NCI-H1694 (cell line): ENCODE measurements at places on chromosomes 5 and 9.

- DNase-seq: no peak
Measured at GRCh38 chr5:54621709-54622108, 104.2 kb downstream of the SNX18 start.

- DNase-seq: no peak
Measured at GRCh38 chr9:92948038-92948534, 763 bp downstream of the FGD3 start.

DNA sequence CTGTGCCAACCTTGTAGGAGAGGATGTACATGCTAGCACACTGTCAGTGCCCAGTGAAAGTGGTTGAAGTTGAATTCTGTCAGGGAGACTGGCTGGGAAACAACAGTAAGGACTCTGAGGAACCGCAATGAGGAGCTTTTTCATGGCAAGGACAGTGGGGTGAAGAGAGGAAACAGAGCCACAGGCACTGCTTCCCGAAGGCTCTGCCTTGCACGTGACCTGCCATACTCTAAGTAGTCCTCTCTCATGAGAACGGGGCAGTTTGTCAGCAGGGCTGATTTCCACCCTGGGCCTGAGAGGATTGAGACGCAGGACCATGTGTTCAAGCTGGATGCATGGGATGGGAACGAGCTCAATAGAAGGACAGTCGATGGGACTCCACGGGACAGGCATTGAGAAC is 106.6 kb upstream of the CTSL start:
- no peak for DNase-seq

DNA sequence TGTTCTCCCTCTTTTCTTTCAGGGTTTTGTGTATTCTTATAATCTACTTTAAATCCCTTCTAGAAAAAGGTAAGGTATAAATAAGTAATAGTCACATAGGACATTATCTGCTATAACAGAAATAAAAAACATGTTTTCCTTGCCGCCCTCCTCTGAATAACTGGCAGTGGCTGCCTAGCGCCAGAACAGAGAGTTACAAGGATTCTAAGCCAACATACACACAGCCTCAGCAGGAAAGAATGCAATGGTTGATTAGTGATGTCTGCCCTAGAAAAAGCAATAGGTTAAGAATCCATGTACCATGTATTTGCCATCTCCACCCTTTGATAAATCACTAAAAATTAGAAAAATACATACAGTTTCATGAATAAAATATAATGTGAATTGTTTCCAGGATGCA is 4.9 kb downstream of the MED27 start:
- DNase-seq: no peak

DNA sequence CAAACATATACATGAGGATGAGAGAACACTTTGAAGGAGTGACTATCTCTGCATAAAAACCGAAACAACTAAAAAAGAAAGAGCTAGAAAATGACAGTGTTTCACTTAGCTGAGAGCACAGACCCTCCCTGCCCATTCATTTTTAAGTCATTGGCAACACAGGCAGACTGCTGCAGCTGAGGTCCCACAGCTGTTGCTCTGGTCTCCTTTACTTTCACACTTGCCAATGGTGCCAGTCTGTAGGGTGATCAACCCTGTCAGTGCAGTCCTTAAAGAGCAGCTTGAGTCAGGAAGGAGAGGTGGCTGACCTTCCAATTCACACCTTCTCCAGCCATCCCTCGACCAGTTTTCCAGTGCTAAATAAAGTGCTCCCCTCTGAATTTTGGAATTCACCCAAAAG is 508.3 kb upstream of the CCNG1 start:
- no peak for DNase-seq

GRCh38 chr5:108884736-108885135 is 137.0 kb downstream of the FER start:
- DNase-seq: no peak

- DNase-seq: no peak
Measured at GRCh38 chr5:60846298-60846697, 2.2 kb upstream of the ELOVL7 start.

DNA sequence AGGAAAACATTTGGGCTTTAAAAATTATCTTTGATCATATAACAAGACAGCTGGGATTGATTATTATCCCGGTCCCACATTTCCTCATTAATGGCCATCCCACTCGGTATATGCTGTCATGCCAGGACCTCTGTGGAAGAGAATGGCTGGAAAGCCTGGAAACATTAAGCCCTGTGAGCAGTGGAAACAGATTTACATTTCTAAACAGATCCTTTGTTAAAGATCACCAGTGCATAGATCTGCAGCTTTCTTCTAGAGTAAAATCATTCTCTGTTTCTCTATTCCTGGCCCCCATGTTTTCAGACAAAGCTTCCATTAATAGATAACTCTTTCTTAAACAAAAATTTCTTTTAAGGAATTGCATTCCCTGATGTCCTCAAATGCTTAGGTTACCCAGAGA is 152.2 kb downstream of the CAVIN4 start:
- no peak for DNase-seq

DNA sequence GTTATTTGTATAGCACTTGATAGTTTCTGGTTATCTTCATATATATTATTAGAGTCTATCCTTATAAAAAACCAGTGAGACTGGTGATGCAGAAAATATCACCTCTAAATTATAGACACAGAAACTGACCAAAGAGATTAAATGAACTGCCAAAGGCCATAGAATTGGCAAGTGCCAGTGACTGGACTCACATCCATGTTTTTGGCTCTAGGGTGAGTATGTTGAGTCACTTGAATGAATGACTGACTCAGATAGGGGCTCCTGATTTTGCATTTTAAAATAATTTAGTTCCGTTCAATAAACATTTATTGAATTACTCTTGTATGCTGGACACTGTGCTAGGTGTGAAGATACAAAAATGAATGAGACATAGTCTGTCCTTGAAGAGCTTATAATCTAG is 70.7 kb downstream of the NR2F1 start:
- DNase-seq: no peak

GRCh38 chr5:132445640-132445923 is 45.0 kb downstream of the IRF1 start:
- DNase-seq: no peak

- no peak for DNase-seq
Measured at GRCh38 chr5:18772475-18772874, 1138.2 kb downstream of the TAF11L14 start.

DNA sequence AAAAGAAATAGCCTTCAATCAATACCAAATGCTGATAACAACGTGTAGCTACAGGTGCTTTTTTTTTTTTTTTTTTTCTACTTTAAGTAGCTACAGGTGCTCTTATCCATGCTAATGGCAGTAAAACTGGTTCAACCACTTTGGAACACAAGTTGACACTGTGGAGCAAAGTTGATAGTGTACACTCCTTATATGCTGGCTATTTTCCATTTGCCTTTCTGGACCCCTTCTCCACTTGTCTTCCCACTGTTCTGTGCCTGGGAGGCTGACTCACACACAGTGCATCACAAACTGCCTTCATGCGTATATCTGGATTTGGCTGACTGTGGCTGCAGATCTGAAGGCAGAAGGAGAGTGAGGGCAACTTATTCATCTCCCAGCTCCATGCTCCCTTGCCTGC is 247.9 kb downstream of the MSX2 start:
- no peak for DNase-seq

DNA sequence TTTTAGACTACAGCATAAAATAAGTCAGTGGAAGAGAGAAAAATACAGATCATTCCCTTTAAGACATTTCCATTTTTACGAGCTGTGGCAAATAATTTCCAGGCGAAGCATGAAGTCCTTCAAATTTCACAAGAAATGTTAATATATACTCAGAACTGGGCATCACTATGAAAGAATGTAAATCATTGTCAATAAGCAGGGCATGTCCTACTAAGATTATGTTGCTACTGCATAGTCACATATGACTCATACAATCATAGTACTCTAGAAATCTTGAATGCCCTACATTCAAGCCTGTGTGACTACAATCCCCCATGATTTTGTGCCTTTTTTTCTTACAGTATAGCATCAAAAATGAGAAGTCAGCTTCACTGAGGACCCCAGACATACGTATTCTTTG is 485.2 kb upstream of the FTMT start:
- DNase-seq: no peak

DNA sequence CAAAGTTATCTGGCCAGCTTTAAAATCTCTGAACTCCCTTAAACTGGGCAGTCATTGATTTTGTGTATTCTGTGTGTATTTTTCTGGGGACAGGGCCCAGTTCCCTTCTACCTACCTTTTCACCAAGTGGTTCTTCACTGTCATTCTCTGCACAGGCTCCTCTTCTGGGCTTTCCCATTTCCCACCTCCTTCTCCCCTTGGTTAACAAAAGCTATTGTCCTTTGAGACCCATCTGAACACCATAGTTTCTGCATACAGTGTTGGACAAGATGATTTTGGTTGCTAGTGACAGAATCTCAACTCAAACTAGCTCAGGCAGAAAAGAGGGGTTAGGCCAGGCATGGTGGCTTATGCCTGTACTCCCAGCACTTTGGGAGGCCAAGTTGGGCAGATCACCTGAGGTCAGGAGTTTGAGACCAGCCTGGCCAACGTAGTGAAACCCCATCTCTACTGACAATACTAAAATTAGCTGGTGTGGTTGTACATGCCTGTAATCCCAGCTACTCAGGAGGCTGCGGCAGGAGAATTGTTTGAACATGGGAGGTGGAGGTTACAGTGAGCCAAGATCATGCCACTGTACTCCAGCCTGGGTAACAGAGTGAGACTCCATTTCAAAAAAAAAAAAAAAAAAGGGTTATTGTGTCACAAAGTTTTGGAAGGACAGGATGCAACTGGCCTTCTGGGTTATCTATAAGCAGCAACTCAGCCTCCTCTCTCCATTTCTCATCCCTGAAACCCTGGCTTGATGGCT is 31.0 kb upstream of the ANKRD34B start:
- DNase-seq: no peak

GRCh38 chr5:123659011-123659410 is 147.0 kb downstream of the CSNK1G3 start:
- no peak for DNase-seq

DNA sequence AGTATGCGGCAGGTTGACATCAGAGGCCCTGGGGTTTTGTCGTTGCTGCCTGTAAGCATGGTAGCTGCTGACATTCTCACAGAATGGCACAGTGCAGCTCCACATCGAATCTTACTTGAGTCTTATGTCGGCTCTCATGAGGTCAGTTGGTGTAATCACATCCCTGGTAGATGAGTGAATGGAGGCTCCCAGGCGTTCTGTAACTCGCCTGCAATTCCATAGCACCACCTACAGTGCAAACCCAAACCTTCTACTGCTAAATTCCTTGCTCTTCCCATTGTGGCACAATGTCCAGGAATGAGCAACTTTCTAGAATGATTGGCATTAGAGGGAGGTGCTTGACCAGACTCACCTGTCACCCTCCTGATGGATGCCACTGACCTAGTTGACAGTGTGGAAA is 578.4 kb downstream of the CCDC171 start:
- DNase-seq: no peak

DNA sequence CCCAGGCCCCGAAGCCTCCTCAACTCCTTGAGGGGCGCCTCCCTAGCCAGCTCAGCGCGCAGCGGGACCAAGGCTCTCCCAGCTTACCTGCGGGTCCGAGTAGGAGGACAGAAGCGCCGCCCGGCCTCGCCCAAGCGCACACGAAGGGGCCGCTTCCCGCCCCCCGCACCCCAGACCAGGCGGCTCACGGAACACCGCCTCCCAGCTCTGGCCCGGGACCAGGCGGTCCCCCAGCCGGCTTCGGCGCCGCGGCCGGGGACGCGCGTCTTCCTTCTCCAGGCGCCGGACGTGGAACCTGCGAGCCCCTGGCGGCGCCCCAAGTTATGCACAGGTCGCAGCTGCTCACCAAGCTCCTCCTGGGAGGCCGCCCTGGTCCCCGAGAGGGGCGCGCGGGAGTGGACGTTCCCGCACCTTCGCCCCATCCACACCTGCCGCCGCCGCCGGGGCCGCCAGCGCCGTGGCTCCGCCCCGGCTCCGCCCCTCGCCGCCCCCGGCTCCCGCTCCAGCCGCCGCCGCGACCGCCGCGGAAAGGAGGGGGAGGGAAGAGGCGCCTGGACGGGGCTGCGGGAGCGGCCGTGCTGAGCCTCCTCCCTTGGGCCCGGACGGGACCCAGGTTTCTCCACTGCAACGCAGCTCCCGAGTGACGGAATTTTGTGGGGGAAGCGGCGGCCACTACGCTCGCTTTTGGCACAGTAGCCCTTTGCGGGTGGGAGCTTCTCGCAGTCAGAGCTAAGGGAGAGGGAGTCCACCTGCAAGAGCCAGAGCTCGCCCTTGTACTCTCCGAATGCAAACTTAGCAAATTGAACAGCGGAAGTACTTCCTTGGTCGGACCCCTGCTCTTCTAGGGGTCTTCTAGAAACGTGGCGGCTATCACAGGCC is 77.5 kb upstream of the IFNE start:
- no peak for DNase-seq

GRCh38 chr5:96651047-96651446 is 11.1 kb upstream of the CAST start:
- no peak for DNase-seq

DNA sequence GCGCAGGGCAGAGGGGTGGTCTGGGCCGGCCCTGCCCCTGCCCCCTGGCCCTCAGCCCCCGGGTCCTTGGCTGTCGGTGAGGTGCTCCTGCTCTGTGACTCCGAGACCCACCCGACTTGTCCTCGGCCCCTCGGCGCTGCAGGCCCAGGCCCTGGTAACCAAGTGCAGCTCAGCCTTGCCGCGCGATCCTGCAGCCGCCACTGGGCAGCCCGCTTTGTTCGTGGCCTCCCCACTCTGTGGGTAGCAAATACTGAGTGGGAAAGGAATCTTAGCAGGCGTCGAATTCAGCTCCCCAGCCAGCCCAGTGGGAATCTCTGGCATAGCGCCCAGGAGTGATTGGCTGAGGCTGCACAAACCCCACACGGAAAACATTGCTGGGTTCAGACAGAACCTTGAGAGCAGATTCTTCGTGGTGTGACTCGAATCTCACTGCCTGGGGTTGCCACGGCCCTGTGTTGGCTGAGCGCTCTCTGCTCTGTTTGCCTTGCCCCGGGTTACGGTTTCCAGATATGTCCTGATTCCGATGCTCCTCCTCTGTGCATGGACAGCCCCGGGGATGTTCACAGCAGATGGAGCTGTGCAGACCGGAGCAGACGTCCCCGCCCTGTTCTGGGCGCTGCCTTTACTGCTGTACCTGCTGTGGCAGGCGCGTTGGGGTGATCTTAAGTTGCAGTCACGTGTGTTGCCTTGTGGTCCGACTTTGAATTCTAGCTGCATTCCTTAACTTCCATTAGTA is 13.4 kb upstream of the EXOC3 start:
- DNase-seq: peak; percentile 24
